ENCODE measurements at places on chromosomes 5 and 9.
A peak's percentile ranks its signal among the peaks of the same experiment; 100 is the strongest.

- DNase-seq: no peak
Observed at GRCh38 chr5:106415541-106415940, 1255.2 kb downstream of the EFNA5 start.

DNA sequence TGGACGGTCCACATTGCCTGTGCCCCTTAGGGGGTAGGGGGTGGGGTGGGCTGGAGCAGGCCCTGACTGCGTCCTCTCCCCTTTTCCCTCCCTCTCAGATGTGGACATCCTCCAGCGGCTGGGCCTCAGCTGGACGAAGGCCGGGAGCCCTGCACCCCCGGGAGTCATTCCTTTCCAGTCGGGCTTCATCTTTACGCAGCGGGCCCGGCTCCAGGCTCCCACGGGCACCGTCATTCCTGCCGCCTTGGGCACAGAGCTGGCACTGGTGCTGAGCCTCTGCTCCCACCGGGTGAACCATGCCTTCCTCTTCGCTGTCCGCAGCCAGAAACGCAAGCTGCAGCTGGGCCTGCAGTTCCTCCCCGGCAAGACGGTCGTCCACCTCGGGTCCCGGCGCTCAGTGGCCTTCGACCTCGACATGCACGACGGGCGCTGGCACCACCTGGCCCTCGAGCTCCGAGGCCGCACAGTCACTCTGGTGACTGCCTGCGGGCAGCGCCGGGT is 12.3 kb downstream of the COL27A1 start:
- no peak for DNase-seq

DNA sequence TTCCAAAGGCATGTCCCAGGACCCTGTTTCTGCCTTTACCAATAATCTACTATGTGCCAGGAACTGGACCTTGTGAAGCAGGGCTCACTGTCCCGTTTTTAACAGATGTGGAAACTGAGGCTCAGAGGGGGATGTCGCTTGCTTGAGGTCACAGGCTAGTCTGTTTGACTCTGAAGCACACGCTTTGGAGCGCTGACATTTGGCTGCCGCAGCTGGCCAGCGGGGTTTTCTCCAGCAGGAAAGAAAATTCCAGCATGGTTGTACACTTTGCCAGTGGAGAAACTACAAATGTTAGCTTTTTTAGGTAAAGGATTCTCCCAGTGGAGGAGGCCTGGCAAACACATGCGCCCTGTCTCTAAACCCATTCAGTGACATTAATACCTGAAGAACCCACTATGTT is 50.5 kb downstream of the SH3PXD2B start:
- no peak for DNase-seq

DNA sequence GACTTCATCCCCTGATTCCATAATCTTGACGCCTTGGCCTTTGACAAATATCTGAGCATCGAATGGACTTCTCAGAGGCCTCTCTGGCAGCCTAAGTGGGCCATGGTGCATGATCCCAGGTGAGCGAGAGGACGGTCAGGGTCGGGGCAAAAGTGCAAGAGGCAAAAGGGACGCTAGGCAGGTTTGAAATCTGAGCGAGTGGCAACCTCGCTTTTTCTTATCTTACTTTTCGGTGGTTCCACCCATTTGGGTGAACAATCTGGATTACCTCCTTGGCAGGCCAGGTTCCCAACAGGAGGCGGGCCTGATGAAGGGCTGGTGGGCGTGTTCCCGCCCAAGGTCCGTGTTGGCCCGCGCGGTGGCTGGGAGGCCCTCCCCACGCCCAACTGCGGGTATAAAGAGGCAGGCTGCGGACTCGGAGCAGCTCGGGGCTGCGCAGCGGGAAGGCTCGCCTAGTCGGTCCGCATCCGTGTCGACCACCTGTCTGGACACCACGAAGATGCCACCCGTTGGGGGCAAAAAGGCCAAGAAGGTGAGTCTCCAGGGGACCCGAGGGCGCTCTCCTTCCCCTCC is at the start of gene BHMT:
Gene BHMT, plus strand, starts transcription at position 423 of the 573 bp plus-strand sequence. Its CDS starts 77 bp downstream, at position 500.
- DNase-seq: no peak

- no peak for DNase-seq
Observed at GRCh38 chr5:134085411-134085810, 29.1 kb upstream of the TCF7 start.

DNA sequence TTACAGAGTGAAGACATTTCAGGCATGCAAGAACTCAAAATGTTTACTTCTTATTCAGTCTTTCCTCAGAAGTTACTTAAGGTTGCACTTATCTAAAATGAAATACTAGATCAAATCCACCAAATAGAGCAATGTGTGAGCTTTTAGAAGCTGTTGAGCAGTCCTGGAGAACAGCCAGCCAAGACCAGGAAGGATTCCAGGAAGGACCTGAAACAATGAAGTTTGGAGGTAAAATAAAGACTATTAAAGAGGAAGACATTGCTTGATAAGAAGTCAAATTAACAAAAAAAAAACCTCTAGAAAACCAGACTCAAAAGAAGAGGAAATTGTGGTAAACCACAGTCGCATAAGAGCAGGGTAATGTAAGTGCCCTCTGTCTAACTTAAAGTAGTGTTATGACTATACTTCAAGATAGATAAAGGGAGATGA is 156.2 kb upstream of the S1PR3 start:
- peak; percentile 37 for DNase-seq

GRCh38 chr9:34246453-34246852 is 67.6 kb downstream of the UBAP1 start:
- DNase-seq: no peak

DNA sequence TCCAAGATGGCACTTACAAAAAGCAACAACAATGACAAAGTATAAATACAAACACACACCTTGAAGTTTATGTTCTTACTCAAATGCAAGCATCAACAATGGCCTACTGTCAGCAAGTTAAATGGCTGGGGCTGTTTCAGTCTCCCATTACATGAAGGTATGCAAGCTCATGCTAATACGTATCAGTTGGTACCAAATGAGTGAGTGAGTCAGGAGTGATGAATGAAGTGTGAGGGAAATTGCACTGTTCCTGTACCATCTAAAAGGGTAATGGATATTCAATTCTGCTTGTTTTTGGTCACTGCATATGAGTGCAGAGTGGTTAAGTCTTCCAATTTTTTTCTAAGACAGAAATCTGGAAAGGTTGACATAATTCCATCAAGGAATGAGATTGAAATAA is 964.9 kb downstream of the MAT2B start:
- no peak for DNase-seq

- no peak for DNase-seq
Observed at GRCh38 chr5:33557605-33558004, 116.8 kb downstream of the TARS1 start.

DNA sequence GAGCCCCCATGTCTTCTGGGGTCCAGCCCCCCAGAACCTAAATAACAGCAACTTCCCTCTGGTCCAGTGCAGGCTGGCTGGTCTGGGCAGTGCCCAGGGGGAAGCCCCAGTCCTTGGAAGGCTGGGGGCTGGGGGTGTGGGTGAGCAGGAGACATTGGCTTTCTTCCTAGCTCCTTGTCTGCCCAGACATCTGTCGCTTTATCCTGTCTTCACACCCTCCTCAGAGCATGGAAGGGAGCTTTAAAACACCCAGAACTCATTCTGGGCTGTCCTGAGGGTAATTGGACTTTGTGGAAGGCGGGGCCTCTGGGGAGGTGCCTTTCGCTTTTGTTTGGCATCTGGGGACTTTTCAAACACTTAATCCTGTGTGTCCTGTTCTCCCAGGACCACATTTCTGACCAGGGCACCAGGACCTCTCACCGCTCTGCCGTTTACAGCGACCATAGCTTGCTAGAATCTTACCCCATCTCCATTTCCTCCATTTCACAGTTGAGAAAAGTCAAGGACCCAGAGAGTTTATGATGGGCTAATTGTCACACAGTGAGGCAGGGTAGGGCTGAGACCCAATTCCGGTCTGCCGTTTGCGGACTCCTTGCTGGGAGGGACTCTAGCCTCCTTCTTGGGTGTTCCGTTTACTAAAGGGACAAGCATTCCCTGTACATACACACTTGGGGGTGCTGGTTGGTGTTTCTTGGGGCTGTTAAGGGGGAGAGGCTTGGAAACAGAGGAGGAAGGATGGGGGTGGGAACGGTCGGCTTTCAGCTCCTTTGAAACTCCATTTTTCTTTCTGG is 1.1 kb downstream of the GSN start:
- peak; percentile 36 for DNase-seq

DNA sequence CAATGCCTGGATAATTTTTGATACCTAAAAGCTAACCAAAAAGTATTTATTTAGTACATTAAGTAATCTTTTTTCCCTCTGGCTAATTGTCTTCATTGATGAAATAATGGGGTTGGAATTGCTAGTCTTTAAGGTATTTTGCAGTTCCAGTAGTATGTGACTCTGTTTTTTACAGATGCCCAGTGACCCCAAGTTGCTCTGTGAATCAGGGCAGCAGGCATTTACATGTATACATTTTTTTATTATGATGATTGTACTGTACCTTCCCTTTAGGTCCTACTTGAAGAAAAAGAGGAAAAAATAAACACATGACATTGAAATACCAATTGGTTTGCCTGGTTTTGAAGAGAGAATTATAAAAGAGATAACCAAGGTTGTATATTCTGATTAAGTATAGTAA is 385.5 kb downstream of the ADGRV1 start:
- DNase-seq: no peak

DNA sequence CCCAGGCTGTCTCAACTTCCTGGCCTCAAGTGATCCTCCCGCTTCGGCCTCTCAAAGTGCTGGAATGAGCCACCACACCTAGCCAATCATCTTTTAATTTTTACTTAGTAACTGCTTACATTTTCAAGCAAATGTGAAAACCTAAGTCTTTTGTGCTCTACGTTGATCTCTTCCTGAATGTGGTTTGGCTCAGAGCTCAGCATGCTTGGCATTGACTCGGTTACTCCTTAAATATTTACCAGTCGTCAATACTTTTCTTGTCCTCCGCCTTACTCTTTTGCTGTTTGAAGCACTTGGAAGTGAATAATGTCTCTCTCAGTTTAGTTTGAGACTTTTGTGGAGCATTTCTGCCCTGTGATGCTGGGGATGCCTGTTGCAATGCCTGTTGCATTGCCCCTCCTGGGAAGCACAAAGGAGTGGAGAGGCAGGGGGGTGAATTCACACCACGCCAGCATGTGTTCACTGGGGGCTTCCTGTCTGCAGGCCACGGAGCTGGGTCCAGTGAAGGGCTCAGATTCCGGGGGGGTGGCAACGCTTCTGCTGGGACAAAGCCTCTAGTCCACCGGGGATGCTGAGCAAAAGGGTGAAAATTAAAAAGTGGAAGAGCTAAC is 13.1 kb upstream of the TENT4A start:
- no peak for DNase-seq

- DNase-seq: no peak
Observed at GRCh38 chr5:154200221-154200620, 9.7 kb downstream of the GALNT10 start.

- no peak for DNase-seq
Observed at GRCh38 chr5:1723957-1724821, 75.4 kb downstream of the MRPL36 start.

DNA sequence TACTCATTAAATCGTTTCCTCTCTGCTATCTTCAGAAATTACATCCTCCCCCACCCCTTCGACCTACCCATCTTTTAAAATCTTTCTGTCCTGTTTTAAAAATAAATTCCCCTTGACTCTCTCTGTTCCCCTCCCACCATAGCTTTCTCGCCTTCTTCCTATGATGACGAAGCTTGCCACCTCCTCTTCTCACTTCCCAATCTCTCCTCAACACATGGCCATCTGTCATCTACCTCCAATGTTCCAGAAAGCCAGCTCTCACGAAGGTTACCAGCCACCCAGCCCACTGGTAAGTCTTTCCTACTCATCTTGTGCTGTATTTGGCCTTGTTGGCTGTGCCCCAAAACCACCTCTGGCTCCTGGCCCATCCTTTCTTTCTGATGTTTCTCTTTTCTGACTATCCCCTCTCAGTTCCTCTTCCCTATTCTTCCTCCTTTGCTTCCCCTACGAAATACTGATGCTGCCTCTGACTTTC is 346.3 kb downstream of the ENC1 start:
- DNase-seq: peak; percentile 91

- DNase-seq: no peak
Observed at GRCh38 chr5:179150011-179150410, 89.8 kb downstream of the ZNF354C start.

GRCh38 chr5:138955013-138955660 is 80.0 kb upstream of the LRRTM2 start:
- peak; percentile 60 for DNase-seq

- peak; percentile 21 for DNase-seq
Observed at GRCh38 chr5:17154211-17154996, 63.0 kb upstream of the BASP1 start.

DNA sequence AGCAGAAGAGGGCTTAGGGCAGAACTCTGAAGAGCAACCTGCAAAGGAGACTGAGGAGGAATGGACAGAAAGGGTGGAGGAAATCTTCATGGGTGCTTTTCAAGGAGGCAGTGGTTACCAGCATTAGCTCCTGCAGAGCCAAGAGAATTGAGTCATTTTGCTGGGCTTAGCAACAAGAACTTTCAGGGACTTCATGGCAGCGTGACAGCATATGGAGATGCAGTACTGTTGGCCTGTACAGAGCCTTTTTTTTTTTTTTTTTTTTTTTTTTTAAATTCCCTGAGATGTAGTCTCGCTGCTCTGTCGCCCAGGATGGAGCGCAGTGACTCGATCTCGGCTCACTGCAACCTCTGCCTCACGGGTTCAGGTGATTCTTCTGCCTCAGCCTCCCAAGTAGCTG is 296.0 kb upstream of the DMRT1 start:
- no peak for DNase-seq

DNA sequence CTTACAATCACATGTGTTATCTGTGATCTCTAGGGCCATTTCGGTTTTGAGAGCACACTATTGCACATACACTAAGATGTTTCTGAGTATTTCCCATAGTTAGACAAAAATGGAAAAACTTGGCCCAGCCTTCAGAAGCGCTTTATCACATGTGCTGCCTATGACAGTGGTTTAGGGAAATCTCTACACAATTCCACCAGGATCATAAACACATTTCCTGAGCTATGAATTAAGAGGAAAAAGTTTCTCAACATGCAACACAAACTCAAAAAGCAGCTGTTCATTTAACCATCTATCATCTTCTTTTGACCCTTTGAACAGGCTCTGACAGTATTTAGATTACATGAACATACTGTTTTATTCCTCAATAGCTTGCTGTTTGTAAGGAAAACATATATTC is 15.1 kb downstream of the FGF1 start:
- no peak for DNase-seq

- peak; percentile 17 for DNase-seq
Observed at GRCh38 chr5:56128113-56128512, 105.0 kb downstream of the ANKRD55 start.

GRCh38 chr9:84846906-84847305 is 177.4 kb downstream of the NTRK2 start:
- no peak for DNase-seq

DNA sequence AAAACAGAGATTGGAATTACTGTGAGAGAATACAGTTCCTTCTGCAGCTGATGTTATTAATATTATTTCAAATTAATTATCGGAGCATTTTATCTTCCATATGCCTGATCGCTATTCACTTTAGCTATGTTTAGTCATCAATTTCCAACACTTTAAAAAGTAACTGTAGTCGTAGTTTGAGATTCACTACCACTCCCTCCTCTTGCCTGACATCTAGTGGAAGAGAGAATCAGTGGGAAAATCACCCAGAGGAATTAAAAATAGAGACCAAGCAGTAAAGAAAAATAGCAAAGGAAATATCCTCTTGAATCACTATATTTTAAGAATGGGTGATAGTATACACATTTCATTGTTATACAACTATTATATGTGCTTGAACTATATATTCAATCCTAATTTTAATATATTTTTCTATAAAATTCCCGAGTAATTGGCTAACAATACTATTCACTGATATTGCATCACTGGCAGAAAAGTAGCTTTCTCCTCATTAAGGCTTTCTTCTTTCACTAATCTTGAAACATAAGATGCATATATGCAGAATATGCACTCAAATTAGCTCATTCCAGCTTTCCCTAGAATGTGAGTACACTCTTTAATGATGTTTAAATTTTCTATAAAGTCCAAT is 708.7 kb downstream of the CDH9 start:
- no peak for DNase-seq

- DNase-seq: no peak
Observed at GRCh38 chr5:59772757-59773156, 120.8 kb downstream of the PDE4D start.
